HAP-1 (cell line): ENCODE measurements at places on chromosomes 16 and 17.

GRCh38 chr16:15665107-15665506 is 15.1 kb downstream of the NDE1 start:
- DNase-seq = no peak

GRCh38 chr16:31344712-31345111 is 10.3 kb upstream of the ITGAX start:
- DNase-seq = no peak

- DNase-seq = no peak
Observed at GRCh38 chr16:50388496-50388895, 19.7 kb upstream of the BRD7 start.

GRCh38 chr17:40362696-40363110 is 1.8 kb downstream of the GJD3 start:
- peak; percentile 69 for DNase-seq

GRCh38 chr17:36578671-36579070 is 13.0 kb upstream of the DHRS11 start:
- DNase-seq = no peak

GRCh38 chr17:78408476-78409050 is 30.1 kb downstream of the PGS1 start:
- DNase-seq = no peak

- no peak for DNase-seq
Observed at GRCh38 chr17:41984454-41984853, 17.9 kb downstream of the CNP start.

DNA sequence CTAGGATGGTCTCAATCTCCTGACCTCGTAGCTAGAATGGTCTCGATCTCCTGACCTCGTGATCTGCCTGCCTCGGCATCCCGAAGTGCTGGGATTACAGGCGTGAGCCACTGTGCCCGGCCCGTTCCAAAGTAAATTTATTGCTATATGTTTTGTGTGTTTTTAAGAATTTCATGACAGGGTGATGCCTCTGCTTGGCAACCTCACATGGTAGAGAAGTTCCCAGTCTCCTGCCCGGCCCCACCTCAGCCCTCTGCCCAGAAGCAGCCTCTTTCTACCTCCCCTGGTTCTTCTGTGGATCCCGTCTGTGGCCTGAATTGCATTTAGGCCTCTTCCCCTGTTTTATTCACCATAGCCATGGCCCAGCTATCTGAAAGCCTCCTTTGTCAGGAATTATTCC is 55.0 kb downstream of the B9D1 start:
- no peak for DNase-seq

DNA sequence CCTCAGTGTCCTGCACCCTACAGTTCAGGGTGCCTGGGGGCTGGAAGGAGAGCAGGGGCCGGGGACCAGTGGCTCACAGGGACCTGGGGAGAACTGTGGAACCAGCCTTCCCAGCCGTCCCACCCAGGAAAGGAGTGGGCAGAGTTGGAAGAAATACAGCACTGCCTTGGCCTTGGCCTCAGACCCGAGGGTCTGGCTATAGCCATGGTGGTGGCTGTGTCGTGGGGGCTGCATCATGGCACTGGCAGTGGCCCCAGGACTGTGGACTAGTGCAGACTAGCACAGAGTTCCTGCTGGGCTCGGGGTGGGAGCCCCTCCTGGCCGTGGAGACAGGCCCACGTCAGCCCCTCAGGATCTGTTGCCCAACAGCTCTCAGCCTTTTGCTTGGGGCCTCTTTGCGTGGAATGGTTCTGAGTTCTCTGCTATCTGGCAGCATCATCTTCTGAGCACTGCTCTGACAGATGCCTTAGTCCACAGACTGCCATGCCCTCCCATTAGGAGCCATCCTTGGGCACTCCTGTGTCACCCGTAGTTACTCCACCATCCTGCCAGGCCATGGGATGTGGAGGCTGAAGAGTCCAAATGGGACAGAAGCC is 12.6 kb upstream of the DNASE1 start:
- DNase-seq = no peak
